ENCODE measurements at places on chromosomes 3 and 15.

DNA sequence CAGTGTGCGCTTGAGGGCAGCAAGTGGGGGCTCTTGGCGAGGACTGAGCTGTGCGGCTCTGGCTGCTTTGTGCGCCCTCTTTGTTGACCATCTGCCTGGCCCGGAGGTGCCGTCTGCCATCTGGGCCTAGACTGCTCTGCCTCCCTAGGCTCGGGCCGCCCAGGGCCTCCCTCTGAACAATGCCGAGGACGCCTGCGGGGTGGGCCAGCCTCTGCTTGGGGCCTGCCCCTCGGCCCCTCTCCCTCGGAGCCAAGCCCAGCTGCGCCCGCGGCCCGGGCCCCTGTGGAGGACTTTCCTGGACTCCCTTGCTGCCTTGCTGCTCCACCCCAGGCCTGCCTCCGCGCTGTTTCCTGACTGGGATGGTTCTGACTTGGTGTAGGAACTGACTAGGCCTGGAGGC is 31.9 kb upstream of the SPSB4 start:
- DNase-seq: no peak

DNA sequence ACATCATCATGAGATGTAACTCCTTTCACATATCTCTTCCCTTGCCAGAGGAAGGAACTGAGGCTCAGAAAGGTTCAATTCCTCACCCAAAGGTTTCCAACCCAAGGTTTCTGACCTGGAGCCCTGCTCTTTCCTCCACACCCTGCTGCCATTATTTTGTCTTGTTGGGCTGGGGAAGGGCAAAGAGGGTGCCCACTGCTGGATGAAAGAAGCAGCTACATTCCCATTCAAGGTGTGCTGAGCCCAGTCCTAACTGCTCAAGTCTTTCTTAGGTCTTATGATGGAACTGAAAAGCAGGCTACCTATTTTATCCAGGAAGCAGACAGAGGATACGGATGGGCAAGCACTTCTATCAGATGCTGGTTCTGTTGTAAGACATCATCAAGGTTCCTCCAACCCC is 258.0 kb upstream of the CTDSPL start:
- DNase-seq: no peak

DNA sequence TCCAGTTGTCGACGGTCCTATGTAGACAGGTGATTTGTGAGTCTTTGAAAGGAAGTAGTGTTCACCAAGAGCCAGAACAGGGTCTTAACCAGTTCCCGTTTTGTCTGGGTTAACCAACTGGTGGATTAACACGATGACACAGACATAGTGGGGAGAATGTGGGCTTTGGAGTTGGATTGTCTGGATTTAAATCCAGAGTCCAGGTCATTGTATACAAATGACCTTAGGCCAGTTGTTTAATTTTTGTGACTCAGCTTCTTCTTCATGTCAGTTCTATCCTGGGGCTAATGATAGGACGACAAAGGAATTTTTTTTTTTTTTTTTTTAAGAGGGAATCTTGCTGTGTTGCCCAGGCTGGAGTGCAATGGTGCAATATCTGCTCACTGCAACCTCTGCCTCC is 126.7 kb downstream of the LPP start:
- no peak for DNase-seq

- no peak for DNase-seq
Measured at GRCh38 chr3:95567346-95567745, 1247.0 kb upstream of the EPHA6 start.

- DNase-seq: no peak
Measured at GRCh38 chr15:44711743-44712345, 527 bp downstream of the B2M start.

- DNase-seq: no peak
Measured at GRCh38 chr3:115348951-115349745, 202.1 kb upstream of the ZBTB20 start.

GRCh38 chr15:74156678-74157411 is 16.7 kb upstream of the ISLR start:
- no peak for DNase-seq

GRCh38 chr3:179589143-179589542 is 15.3 kb downstream of the MRPL47 start:
- DNase-seq: no peak

GRCh38 chr15:58201516-58201915 is 63.3 kb downstream of the AQP9 start:
- DNase-seq: no peak

DNA sequence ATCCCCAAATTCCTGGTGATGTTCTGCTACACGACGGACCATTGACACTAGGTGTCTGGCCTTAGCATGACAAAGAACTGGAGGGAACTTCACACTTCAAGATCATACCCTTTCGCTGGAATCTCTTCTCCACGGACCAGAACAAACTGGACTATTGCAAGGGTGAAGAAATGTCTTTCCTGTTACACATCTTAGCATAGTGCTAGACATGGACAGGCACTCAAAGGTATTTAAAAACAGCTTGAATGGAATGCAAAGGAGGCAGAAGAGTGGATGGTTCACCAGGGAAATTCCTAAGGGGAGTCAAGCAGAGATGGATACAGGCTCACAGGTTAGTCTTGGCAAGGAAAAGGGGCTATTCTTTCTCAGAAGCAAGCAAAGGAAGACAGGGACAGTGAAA is 33.5 kb upstream of the PDZRN3 start:
- DNase-seq: no peak

- DNase-seq: no peak
Measured at GRCh38 chr15:77096541-77096940, 25.6 kb upstream of the TSPAN3 start.

DNA sequence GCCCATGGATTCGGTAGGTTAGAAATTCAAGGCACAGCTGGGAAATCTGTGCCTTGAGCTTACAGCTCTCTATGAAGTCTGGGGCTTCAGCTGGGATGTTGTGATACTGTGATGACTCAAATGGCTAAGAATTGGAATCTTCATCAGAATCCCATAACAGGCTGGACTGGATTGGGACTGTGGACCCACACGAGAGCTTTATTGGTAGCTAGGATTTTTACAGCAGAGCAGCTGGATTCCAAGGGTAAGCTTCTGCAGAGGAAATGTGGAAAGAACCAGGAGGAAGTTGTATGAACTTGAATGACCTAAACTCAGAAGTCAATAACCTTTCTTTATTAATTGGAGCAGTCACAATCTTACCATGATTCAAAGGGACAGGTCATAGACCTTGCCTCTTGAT is 1187.1 kb downstream of the ROBO1 start:
- no peak for DNase-seq

DNA sequence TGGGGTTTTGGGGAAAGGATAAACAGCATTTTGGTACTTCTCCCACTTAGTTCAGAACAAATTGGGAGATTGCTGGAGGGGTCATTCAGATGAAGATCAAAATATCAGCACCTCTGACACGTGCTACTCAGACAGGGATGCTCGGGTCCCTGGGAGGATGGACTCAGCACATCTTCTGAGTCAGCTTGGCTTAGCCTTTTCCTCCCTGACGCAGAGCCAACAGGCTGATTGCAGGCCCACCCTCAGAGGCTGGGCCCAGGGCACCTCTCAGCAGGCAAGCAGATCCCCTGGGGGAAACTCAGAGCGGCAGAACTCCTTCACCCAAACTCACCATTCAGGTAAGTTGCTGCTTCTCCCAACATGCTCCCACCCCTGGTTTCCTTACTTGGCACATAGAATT is 304.9 kb downstream of the TLE3 start:
- DNase-seq: no peak

DNA sequence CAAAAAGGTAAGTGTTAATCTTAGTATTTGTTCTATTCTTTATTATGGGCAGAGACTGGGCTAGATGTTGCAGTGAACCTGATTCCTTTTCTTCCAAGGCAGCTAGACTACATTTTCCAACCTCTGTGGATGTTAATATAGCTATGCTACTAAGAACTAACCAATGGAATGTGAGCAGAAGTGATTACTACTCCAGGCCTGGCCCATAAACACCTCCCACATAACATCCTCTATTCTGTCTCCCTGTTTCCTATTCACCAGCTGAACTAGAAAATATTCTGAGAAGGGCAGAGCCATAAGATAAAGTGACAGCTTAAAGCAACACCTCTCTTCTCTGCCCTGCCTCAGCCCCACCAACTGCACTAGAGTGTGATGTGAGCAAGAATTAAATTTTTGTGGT is 29.4 kb downstream of the CD200R1L start:
- DNase-seq: no peak

Measured in type B pancreatic cell (in vitro differentiated cells).